ENCODE measurements at places on chromosomes 5 and 9.

- DNase-seq = no peak
Observed at GRCh38 chr5:32780508-32780919, 69.4 kb downstream of the NPR3 start.

DNA sequence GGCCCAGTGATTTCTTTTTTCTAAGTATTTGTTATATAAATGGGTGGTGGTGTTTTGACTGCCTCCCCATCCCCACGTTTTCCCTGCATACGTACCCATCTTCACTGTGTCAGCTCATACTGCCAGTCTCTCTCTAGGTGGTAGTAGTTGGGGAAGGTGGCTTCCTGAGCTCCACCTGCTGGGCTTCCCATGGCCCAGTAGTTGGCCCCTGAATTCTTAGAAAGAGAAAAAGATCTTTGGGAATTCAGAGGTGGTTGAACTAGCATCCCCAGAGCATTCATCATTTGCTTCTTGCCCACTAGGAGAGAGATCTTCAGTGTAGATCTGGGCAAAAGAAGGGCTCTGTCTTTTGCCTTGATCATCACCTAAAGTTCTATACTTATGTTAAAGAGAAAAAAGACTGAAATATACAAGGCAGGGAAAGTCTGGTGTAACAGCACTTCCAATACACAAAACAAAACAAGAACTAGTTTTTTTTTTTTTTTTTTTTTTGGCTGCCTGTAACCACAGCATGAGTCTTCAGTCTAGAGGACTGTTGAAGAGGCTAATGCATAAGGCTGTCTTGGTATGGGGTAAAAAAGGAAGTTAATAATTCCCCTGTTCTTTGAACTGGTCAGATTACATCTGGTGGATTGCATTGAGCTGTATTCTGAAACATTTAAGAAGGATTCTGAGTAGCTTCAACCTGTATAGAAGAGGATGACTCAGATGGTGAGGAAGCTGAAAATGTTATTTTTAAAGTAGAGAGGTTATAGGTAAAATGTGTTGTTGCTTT is 128.7 kb downstream of the ATG10 start:
- no peak for DNase-seq

- no peak for DNase-seq
Observed at GRCh38 chr9:104313396-104314110, 190.5 kb upstream of the OR13F1 start.

DNA sequence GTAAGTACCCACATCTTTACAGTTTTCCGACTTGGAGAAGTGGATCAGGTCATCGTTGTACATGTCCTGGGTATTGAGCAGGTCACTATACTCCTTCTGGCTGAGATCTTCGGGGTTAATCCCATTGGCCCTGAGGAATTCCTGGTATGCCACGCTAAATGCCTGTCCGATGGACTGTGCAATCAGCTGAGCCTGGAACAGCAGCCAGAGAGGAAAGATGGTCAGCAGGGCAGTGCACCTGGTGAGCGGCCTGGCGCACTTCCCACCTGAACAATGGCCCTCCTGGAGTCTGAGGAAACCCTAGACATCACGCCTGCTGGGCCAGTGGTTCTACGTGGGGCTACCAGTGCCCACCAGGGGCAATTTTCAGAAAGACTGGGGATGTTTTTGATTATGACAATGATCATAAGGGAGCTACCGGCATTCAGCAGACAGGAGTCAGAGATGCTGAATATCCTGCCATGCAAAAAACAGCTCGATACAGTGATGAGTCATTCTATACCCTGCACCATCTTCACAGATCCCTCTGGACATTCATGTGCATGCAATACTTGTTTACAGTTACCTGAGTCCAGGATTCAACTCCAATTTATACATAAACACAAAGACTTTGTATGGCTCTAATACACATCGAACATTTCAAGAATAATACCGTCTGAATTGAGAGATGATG is 127.2 kb downstream of the ENTREP1 start:
- DNase-seq = no peak

- no peak for DNase-seq
Observed at GRCh38 chr5:75847561-75848021, 130.4 kb upstream of the POC5 start.

- DNase-seq = no peak
Observed at GRCh38 chr5:33721491-33722200, 170.1 kb downstream of the ADAMTS12 start.

GRCh38 chr5:178288401-178289368 is 56.1 kb upstream of the PHYKPL start:
- DNase-seq = no peak

DNA sequence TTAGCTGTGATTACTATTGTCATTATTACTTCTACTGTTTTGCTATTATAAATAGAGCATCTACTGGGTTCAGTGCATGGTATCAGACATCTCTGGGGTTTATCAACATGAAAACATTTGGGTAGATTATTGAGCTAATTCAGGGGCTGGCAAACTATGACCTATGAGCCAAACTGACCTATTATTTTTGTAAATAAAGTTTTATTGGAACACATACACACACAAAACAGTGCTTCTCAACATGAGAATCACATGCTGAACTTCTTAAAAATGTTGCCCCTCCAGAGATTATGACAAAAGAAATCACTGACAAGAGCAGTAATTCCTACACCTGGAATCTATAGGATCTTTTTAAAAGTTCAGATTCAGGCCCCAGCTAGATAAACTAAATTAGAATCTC is 30.4 kb downstream of the SLC31A2 start:
- DNase-seq = no peak

DNA sequence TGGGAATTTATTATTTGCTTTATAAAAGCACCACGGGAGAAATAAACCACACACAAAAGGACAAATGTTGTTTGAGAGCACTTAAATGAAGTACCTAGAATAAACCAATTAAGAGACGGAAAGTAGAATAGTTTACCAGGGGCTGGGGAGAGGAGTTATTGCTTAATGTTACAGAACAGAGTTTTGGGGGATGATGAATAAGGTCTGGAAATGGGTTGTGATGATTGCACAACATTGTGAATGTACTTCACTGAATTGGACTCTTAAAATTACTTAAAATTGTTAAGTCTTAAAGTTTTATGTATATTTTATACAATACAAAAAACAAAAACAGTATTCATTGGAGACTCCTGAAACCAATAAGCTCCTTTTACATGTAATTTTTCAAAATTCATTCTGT is 1.5 kb downstream of the ZBTB43 start:
- DNase-seq = no peak

- peak; percentile 60 for DNase-seq
Observed at GRCh38 chr9:107422189-107423185, 67.1 kb downstream of the KLF4 start.

DNA sequence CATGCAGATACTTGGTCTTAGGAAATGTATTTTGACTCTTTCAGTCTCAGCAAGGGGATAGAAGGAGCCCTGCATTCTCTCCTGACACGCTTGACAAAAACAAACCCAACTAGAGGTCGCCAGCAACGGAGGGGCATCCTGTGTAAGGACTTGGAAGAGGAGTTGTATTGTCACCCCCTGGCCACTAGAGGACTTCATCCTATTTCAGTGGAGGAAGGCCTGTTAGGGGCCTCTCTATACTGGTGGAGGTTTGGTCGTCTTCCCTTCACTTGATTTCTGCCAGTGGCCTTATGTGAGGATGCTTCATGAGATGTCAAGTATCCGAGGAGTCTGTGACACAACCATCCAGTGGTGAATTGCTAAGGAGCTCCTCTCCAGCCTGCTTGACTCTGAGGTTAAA is 122.8 kb upstream of the STC2 start:
- no peak for DNase-seq

DNA sequence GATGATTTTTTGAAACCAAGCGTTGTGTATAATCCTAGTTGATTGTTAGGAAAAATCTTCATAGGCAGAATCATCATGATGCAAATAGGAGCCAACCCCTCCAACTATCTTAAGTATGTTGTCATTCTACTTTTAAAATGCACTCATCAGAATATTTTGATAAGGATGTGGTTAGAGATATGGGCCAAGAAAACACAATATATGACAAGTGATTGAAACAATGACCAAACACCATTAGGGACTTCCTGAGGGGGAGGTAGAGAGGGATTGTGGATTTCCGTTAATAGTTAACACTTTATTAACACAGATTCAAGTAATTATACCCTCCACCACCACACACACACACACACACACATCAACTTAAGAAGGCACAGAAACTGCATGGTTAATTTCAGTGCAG is 143.3 kb downstream of the ARSB start:
- DNase-seq = no peak

DNA sequence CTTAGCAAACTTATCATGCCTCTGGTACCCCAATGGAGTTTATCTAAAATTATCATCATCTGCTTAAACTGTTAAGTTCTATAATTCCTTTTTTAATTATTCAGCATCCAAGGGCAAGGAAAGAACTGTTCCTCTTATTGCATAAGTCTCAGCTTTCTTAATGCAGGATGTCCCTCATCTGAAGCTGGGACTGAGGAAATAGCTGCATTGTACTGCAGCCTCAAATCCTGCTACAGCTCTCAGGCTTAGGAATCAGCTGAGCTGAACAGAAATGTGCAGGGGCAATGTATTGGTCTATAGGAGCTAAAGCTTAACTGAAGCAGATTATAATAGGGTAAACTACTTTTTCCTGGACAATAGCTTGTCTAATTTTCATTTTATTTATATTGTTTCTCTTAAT is 48.0 kb downstream of the HAPLN1 start:
- DNase-seq = no peak

- DNase-seq = no peak
Observed at GRCh38 chr9:86550401-86550800, 196.2 kb upstream of the TUT7 start.

DNA sequence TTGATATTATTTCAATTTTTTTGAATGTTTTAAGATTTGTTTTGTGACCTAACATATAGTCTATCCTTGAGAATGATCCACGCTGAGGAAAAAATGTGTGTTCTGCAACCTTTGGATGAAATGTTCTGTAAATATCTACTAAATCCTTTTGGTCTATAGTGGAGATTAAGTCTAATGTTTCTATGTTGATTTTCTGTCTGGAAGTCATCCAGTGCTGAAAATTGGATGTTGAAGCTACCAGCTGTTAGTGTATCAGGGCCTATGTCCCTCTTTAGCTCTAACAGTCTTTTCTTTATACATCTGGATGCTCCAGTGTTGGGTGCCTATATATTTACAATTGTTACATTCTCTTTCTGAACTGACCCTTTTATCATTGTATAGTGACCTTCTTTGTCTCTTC is 422.3 kb downstream of the TMEM232 start:
- no peak for DNase-seq

DNA sequence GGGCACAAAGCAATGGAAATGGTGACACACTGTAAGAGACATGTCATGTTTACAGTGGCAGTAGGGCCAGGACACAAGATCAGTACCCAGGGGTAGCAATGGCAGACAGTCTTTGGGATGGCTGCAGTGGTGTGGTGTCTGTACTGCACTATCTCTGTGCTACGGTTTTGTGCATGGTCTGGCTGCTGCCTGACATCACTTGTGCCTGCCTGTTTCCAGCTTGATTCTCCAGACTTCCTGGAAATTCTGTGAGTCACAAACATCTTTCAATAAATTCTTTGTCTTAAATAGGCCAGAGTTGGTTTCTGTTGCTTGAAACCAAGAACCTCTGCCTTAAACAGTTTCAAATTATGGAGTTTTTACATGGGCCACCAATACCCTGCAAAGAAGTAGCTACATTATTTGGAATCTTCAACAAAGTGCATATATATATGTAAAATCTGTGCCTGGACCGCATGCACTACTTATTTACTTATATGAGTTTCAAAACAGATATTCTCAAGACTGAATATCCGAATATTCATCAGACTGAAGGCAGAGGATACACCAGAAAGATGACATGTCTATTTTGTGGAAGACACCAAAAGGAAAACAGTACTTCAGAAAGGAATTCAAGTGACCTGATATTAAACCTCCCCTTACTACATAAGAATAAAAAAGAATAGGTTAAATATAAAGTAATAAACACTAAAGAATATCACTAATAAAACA is 188.1 kb downstream of the RFX3 start:
- DNase-seq = no peak

- DNase-seq = no peak
Observed at GRCh38 chr5:155726267-155726666, 600.7 kb upstream of the SGCD start.

DNA sequence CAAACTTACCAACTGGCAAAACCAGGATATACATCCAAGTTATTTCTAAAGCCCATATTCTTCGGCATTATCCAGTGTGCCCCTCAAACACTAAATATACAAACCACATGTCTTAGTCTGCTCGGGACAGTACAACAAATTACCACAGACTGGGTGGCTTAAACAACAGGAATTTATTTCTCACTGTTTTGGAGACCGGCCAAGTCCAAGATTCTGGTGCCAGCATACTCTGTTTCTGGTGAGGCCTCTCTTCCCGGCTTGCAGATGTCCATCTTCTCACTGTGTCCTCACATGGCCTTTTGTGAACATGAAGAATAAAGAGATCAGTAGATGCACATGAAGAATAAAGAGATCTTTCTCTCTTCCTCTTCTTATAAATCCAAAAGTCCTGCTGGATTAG is 12.9 kb upstream of the SLCO6A1 start:
- no peak for DNase-seq

- DNase-seq = no peak
Observed at GRCh38 chr5:93600409-93601070, 17.5 kb downstream of the NR2F1 start.

GRCh38 chr5:122639864-122640263 is 135.0 kb upstream of the SNX2 start:
- no peak for DNase-seq

DNA sequence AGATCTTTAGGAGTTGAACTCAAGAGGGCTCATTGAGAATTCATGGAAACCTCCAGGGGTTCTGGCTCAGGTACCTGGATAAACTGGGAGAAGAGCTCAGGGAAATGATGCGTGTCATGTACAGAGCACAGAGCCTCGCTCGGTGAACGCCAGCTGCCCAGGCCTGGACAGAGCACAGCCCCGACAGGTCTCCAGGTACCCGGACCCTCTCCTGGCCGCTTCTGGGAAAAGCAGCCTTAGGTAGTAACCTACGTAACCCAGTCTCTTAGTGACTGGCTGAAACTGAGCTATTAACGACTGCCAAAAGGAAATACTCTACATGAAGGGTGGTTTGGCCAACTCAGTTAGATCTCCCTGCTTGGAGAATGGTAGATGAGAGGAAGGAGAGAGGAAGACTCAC is 157.4 kb downstream of the TTLL11 start:
- DNase-seq = no peak

DNA sequence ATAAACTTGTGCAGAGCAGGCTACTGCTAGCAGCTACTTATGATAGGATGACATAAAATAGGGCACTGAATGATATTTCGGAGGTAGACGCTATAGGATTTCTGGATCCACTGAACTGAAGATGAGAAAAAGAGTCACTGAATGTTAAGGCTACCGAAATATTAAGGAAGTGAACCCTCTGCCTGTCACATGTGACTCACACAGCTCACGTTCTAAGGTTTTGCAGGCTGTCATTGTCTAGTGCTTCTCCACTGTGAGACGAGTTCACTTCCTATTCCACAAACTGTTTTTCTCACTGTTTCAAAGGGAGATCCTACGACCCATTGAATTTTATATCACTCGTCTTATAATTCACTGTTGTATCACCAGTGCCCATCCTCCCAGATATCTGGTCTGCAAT is 100.8 kb downstream of the CTNND2 start:
- no peak for DNase-seq
